CD4-positive, alpha-beta T cell treated with Interleukin-12 subunit alpha and Interleukin-12 subunit beta, for 1 hour (primary cell): ENCODE measurements at places on chromosomes 7 and 10.

- no peak for DNase-seq
Observed at GRCh38 chr7:159010411-159010810, 134.3 kb downstream of the VIPR2 start.

- no peak for DNase-seq
Observed at GRCh38 chr7:70208236-70209063, 610.2 kb downstream of the AUTS2 start.

DNA sequence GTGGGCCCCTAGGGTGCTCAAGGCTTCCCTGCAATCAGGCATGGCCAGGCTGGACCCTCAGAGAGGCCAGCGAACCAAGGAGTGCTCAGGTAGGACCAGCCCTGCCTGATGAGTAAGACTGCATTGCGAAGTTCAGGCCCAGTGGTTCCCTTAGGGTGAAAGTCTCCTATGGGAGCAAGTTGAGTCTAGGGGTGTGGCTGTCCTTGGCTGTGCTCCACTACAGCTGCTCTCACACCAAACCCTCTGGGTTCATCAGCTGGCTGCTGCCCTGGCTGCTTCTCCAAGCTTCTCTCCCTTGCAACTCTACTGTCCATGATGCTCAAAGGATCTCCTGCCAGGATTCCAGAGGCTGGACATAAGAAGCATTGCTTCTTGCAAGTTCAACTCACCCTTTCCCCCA, 18.7 kb downstream of the FAM25A start:
- no peak for DNase-seq

- DNase-seq, result no peak
Observed at GRCh38 chr7:152537639-152538038, 101.8 kb upstream of the KMT2C start.

GRCh38 chr7:156475666-156476065, 164.9 kb upstream of the RNF32 start:
- DNase-seq, result no peak

DNA sequence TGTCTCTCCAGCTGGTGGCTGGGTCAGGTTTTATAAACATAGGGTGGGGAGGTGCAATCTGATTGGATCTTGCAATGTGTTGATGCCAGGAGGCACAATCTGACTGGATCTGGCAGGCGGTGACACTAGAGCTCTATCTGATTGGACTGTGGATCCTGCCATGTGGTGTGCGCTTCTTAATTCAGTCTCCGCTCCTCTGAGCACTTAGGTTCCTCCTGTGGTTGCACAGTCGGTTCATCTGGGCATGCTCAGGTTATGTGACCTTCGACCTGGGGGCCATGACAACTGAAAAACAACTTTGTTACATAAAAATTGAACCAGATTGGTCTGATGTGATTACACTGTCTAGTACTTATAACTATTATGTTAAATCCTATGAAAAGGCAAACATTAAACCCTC, 127.1 kb upstream of the SVIL start:
- no peak for DNase-seq

GRCh38 chr10:79487296-79488194, 24.8 kb upstream of the EIF5AL1 start:
- DNase-seq, result peak; percentile 34

DNA sequence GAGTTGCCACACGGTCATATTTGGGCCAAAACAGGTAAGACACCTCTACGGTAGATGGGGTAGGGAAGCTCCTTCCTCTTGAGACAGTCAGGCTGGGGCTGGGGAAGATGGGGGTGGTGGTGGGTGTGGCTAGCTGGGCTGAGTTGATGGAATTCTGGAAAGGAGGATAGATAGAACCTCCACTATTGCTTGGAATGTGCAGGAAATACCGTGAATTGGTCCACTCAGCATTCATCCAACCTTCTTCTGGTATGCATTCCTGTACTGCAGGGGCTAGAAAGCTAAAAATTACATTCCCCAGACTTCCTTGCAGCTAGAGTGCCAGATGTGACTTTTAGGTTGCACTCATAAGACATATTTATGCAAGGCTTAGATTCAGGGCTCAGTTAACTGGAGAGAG, 24.8 kb downstream of the TLX1 start:
- no peak for DNase-seq

GRCh38 chr10:57314046-57314445, 953.0 kb upstream of the ZWINT start:
- no peak for DNase-seq

GRCh38 chr10:58453105-58453504, 59.6 kb upstream of the BICC1 start:
- no peak for DNase-seq

GRCh38 chr7:53326634-53327033, 291.2 kb downstream of the POM121L12 start:
- DNase-seq, result no peak

GRCh38 chr7:131302446-131302845, 25.2 kb upstream of the MKLN1 start:
- DNase-seq, result no peak

DNA sequence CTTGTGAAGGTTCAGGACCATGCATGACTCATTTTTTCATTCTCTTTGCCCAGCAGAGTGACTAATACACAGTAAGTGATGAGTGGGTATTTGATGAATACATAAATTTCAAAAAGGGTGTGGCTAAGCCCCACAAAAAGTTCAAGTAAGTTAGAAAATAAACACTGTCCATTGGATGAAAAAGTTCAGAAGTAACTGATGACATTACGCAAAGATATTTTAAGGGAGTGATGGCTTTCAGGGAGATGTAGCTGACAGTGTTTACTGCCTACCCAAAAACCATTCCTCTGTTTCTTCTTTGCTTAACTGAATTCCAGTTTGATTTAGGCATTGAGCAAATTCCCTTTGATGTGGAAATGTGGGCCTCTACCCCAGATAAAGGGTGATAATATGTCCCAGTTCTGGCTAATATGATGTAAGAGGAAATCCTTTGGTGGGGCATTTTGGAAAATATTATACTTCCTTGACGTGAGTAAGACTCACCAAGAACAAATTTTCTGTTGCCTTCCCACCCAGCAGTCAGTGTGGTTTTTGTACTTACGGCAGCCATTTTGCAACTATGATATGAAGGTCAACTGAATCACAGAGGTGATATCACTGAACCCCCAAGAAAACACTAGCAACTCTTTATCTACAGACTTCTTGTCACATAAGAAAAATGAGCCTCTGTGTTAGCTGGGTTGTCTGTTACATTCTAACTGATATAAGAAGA, 29.0 kb upstream of the EBLN1 start:
- peak; percentile 41 for DNase-seq

GRCh38 chr10:48457949-48458661, 146.8 kb downstream of the ARHGAP22 start:
- no peak for DNase-seq

DNA sequence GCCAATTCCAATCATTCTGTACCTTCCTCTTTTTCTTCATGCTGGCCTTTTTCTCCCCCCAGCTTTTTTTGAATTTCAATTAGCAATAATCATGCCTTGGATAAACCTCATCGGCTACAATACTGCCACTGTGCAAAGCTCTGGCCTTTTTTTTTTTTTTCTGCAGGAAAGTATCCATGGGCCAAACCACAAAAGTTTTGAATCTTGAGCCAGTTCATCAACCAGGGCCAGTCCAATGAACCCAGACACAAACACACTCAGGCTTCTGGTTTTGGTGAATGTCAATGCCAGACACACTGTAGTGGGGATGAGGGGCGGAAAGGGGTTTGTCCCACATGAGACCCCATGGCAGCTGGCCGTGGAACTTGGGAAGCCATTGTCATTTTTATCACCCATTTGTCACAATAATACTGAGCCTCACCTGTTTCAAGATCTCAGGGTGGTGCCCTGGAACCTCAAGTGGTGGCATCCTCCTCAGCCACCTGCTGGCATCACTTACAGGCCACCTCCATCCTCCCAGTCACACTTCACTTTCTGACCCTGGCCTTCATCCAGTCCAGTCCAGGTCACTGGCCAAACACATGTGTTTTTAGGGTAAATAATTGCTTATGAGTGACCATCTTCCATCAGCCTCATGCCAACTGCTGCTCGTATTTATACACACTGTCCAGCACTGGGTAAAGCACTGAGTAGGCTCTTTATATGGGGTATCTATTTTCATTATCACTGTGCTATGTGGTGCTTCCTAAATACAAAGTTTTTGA, 40.8 kb upstream of the TSPAN33 start:
- DNase-seq, result no peak

- no peak for DNase-seq
Observed at GRCh38 chr10:133124357-133125211, 35.4 kb upstream of the KNDC1 start.
